ENCODE measurements at places on chromosomes 1 and 21. TPM values are rescaled to one million over a fixed set of nuclear protein-coding genes. Genes with fewer than 3 reads are reported as not detected.

CHI3L2 gene
- total RNA-seq: 2.6 TPM

CYP4A11 gene
- total RNA-seq: not detected

DMRTA2 gene
- total RNA-seq: 0.20 TPM

CDA gene
- 23.9 TPM for total RNA-seq

WNT3A gene
- not detected for total RNA-seq

KRTAP13-4 gene
- total RNA-seq: not detected

MATN1 gene
- 0.20 TPM for total RNA-seq

LPAR3 gene
- total RNA-seq: 1.3 TPM

LMOD1 gene
- total RNA-seq: 0.49 TPM

SELENBP1 gene
- 5.2 TPM for total RNA-seq

ATP1A2 gene
- not detected for total RNA-seq

TTC39A gene
- not detected for total RNA-seq

LCE1C gene
- not detected for total RNA-seq

LIPI gene
- total RNA-seq: not detected

RGS7 gene
- not detected for total RNA-seq

PLA2G2F gene
- total RNA-seq: not detected

KRTAP19-1 gene
- total RNA-seq: not detected

DIO1 gene
- 0.39 TPM for total RNA-seq

FBLIM1 gene
- total RNA-seq: 75.5 TPM

All from RPMI7951 (cell line).